Activated naive CD4-positive, alpha-beta T cell treated with anti-CD3 and anti-CD28 coated beads for 36 hours (primary cell): ENCODE measurements at places on chromosomes 6 and 20.

DNA sequence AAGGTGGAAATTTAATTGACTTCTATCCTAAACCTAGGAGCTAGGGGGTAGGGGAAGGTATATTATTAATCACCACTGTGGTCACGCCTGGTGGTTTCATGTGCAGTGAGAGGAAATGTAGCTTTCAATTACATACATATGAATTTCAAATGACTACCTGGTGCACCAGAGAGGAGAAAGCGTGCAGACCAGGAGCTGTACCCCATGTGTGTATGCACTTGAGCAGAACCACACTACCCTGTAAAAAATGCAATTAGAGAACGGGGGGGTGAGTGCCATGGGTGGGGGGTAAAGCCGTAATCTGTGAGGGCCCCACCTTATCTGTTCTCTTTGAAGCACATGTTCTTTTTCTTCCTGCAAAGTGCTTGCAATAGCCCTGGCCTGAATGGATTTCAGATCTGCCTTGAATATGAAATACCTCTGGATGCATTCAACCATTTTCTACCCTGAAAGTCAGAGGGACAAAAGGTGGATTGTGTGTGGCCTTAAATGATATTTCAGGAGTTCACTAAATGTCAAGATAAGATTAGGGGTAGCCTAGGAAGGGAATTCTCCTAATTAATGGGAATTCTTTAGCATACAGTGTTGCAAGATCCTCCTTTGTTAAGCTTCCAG, 30.9 kb upstream of the EDN3 start:
- DNase-seq = peak; percentile 28

DNA sequence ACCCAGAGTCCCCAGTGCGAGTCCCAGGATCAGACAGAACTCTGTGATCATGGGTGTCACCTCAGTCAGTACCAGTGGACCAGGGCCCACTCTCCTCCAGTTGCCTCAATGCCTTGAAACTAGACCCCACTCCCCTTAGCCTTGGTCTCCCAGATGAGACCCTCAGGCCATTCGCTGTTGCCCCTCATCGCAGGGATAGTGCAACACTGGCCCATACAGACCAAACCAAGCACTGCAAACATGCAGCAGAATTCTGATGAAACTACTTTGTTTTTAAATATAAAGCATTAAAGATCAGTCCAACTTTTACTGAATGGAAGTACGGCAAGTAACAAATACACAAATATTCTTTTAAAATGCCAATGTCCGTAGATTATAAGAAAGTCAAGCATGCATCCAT, 101.2 kb upstream of the NT5E start:
- DNase-seq = no peak

- no peak for DNase-seq
These were observed 69.2 kb downstream of the SLC23A2 start for GRCh38 chr20:4932061-4932460.

DNA sequence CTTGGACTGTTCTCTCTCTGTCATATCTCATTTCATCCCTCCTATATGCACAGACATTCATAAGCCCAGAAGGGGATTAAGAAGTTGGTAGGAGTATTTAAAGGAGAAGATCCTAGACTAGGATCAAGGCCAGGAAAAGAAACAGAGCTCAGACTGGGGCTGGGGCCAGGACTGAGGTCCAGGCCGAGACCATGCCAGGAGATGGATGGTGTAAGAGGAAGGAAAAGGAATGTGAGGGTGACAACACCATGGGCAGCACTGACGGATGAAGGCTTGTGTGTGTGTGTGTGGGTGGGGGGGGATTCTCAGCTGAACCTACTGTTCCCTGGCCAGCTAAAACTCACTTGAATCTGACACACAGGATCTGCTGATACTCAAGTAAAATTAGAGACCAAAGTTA, 182.1 kb downstream of the KIF6 start:
- DNase-seq = no peak

DNA sequence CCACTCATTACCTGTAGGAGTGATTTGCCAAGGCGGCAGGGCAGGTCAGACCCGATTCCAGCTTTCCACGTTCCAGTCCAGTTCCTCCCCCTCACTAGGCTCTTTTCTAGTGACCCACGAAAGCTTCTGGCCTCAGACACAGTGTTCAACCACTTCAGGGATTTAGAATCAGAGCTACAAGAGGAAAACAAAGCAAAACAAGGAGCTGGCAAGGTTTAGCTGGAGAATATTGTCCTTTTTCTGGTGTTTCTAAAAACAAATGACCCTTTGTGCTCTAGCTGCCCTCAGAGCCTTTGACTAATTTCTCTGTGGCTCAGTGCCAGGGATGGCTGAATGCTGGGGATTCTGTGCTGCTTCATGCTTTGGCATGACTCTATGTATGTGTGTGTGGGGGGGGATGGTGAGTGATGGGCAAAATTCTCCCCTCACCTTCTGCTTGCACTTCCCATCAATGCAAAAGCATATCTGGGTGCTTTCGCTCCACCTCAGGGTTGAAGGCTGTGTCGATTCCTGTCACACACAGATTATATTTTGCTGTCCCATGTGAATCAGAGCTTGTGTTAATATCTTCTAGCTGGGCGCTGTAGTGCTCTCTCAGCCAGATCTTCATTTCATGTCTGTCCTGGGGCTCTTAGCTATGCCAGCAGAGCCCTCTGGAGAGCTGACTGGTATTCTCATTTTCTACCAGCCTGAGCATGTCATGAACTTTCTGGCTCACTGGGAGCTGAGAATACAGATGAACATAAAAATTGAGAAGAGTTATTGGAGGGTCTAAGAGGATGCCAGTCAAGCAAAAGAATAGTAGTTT, 19.3 kb upstream of the NEDD9 start:
- DNase-seq = no peak

- no peak for DNase-seq
These were observed 123.8 kb upstream of the AKIRIN2 start for GRCh38 chr6:87825821-87826221.

DNA sequence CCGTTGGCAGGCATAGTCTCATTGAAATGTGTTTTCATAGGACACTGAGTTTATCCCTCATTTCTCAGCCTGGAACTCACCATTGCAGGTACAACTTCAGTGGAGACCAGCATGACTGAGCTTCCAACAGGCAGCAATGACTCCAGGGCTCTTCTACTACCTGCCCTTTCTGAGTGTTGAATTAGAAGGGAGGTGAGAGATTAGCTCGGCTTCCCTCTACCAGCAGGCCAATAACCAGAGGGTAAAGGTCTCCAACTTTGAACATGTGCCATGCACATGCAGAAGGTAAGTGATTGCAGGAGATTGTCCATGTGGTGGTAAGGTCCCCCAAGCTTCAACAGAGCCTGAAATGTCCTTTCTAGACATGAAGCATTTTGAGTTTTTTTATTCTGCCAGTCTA, 233.8 kb upstream of the SUPT3H start:
- no peak for DNase-seq

GRCh38 chr20:1164871-1165270, 19.9 kb downstream of the TMEM74B start:
- DNase-seq = no peak

DNA sequence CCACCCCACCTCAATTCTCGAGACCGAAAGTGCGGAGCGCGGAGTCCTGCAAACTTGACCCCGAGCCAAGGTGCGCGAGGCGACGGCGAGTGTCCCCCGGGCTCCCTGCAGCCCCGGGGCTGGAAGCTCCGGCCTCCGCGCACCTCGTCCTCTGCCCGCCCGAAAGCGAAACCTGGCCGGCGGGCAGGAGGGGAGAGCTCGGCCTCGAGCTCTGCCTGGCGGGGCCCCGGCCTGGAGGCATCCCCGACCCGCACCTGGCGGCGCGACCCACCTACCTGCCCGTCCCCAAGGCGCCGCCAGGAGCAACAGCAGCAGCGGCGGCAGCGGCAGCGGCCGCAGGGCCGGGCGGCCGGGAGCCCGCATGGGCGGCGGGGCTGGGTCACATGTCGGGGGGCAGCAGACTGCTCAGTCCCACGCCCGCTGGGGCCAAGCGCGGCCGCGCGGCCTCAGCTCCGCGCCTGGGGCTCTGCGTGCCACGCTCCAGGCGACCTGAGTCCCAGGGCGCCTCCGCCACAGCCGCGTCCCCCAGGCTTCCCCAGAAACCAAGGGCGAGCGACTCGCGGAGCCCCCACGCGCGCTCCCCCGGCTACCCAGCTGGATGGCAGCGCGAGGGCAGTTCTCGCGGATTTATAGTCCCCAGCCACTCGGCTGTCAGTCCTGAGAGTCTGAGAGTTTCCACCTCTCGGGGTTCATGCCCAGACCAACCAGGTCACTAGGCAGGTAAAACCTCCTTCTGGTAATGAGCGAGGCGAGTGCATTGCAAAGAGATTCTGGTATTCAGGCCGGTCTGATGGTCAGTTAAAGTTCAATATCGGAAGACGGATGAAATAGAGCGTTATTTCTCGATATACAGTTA, at the start of gene IL20RA:
Gene IL20RA (minus strand): TSS at position 600 of the 856 bp plus-strand sequence. CDS start 237 bp downstream, at position 363.
- no peak for DNase-seq

- DNase-seq = no peak
These were observed 27.1 kb downstream of the SAMHD1 start for GRCh38 chr20:36924167-36925045.
